Fibroblast of skin of right quadriceps (primary cell): ENCODE measurements at places on chromosomes 12 and 14.

DNA sequence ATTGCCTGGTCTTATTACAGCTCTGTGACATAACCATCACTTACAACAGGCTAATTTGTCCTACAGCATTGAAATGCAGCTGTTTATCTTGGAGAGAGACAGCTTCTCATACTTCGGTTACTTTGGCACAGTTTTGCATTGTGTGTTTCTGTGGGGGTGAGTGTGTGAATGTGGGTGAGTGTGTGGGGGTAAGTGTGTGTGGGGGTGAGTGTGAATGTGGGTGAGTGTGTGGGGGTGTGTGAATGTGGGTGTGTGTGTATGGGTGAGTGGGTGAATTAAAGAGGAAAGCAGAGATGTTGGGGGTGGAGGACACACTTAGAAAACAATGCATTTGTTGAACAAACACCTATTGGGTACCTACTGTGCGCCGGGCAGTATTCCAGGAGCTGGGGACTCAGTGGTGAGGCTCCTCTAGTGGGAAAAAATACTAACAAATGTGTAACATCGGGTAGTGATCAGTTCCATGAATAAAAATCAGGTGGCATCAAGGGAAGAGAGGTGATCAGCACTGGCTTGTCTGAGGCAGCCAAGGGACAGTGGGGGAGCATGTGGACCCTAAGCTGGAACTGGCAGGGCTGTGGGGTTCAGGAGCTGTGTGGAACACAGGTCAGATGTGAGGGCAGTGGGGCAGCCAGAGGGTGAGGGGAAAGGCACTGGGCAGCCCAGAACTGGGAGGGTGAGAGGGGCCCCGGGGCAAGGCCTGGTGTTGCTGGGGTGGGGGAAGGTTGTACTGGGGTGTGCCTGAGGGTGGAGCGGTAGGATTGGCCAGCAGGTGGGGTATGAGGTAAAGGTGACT, 44.1 kb upstream of the AMN start:
- no peak for DNase-seq

DNA sequence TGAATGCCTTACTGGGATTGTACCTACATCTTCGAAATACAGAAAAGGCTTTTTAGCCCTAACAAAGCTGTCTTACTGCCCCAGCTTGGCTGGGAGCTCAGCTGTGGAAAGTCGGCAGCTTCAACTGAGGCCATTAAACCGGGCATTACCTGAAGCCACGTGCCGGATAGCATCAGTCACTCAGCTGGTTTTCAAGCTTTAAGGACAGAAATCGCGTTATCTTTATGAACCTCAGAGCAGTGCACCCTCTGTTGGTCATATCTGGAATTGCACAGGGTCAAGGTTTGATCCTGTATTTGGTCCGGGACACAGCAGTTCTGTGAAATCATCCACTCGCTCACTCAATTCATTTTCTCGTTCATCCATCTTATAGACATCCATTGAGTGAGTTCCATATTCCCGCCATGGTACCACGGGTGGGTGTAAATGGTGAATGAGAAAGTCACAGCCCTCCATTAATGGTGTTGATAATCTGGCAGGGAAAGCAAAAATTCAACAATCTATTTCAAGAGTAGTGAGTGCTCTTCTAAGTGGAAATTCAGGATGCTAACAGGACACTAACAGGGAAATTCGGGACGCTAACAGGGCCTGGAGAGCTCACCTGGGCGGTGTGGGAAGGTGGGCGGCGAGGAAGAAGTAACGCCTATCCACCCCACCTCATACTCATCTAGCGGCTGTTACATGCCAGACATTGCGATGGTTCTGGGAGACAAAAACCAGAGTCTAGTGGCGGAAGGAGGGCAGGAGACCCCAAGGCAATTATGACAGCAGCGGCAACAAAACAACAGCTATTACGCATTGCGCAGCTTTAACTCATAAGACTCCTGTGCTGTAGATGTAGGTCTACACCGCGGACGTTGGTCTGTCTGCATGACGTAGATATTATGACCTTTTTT, 60.6 kb upstream of the TCL1A start:
- DNase-seq = peak; percentile 33

DNA sequence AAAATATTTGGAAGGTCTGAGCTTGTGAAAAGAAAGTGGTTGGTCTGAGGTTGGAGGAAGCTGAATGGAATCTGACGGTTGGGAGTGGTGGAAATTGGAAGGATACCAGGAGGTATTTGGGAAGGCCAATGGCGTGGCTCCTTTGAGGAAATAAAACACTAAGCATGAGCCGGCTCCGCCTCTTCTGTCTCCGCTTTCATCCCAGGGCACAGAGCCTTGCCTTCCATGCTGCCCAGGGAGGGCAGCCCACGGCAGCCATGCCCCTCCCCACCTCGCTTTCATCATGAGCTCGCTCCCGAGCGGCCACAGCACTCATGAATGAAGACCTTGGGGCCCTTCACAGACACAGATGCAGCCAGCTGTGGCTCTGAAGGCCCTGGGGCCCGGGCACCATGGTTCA, 36.2 kb downstream of the HSP90AA1 start:
- DNase-seq = peak; percentile 78

GRCh38 chr12:2345902-2346301, 293.1 kb downstream of the CACNA1C start:
- no peak for DNase-seq

DNA sequence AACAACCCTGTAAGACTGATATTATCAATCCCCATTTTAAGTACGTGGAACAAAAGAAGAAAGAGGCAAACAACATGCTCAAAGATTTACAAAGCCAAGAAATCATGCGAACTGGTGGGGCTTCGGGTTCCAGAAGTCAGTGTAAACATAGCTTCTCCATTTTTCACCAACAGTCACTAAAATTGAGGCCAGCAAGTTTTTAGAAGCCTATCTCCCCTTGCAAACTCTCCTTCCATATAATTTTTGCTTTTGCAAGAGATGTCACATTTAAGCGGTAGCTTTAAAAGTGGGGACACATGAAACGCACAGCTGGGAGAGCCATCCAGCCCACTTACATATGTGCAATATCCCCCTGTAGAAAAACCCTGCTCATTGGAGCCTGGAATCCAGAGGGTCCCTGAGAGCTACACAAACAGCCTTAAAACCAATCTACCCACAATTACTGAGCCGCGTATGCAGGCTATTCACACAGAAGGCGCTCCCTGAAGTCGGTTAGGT, 797 bp downstream of the SLC11A2 start:
- peak; percentile 11 for DNase-seq

DNA sequence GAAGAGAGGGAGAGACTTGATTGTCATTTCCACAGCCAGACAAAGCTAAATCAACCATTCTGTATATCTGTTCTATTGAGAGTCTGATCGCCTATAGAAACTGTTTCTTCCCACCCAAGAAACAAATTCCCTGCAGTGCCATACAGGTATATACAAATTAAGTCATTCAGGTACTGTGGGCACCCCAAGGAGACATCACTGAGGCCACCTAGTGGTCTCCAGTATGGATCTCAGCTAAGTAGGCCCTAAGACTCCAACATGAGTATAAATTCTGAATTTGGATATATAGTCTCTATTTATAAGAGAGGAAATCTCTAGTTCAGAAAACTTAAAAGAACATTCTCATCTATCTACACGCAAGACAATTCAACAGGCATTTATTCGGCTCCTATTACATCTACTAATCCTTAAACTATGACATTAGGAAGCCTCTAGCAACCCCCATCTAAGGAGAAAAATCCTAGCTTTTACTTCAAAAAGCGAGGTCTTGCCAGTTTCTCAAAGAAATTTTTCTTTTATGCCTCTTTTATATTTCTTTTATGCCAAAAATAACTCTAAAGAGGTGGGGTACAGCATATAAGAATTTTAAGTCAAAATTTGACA, 62.6 kb downstream of the DCAF5 start:
- peak; percentile 32 for DNase-seq

DNA sequence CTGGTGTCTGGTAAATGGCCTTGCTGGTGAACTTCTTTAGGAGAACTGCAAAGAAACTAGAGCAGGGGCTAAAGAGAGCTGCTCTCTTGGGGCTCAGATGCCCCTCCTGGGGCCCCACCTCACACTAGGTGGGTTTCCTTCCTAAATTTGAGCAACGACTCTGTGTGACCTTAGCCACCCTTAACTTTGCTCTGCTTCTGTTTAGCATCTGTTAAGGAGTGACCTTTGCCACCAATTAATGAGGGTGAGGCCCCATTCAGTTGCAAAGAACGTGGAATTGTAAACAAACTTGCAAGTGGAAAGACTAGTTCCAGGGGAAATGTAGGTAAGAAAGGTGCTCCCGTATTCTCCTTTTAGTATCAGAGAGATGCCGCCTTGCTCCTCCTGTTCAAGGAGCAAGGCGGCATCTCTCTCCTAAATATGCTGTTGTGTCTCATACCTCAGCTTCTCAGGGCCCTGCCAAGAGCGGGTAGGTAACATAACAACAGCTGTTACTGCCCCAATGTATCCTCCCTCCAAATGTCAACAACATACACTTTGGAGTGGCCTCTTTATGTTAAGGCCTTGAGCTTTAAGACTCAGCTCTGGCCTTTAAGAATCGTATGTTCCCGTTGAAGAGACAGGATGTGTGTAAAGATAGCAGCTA, 77.6 kb upstream of the FUT8 start:
- no peak for DNase-seq

- no peak for DNase-seq
These were observed 72.7 kb upstream of the FUT8 start for GRCh38 chr14:65339866-65340265.

DNA sequence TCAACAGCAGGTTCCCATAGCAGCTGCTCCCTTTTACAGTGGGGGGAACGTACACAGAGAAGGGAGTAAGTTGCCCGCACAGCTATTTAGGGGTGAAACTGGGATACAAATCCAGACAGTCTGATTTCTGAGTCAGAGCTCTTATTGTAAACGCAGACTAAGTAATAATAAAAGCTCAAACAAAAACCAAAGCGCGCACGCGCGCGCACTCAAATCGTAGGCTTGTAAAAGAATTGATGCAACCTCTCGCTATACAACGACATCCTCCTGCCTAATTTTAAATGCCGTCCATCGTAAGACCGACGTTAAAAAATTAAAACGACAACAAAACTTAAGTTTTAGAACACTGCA, 747 bp upstream of the DACT1 start:
- DNase-seq = peak; percentile 90

DNA sequence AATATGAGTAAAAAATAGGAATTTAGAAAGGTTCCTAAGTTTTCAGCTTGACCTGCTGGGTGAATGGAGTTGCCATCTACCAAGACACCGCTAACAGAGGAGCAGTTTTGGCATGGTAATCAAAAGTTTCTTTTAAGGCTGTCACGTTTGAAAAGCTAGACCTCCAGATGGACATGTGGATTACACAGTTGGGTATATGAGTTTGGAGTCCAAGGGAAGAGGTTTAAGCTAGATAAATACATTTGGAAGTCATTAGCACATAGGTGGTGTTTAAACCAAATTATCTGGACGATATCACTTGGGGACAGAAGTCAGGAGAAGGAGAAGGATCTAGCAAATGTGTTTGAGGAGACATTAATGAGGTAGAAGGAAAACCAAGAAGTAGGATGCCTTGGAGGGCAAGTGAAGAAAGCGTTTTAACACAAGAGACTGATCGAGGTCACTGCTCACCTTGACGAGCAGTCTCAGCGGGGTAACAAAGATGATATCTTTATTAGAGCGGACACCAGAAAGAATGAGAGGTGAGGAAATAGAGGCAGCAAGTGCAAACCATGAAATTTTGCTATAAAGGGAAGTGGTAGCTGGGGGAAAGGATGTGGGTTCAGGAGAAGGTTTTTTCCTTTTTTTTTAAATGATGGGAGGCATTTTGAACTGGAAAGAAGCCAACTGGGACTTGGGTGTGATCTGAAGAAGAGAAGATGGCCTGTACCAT, 17.6 kb downstream of the PNP start:
- DNase-seq = no peak

DNA sequence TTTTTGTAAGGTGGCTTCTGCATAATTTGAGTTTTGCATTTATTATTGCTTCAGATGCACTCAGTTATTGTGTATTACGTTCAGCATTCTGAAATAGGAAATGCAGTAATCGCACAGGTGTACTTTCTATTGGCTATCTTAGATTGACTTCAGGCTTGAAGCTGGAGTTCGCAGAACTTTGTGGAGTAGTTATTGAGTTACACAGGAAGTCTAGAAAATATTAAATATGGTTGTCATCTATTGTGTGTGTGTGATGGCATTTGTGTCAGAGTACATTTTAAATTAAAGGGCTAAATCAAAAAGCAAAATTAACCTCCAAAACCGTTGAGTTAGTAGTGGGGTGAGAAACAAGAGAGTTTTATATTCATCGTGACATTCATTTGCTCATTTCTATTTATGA, 2.7 kb downstream of the ARID2 start:
- DNase-seq = no peak

- DNase-seq = no peak
These were observed 11.0 kb downstream of the ZBTB39 start for GRCh38 chr12:56995201-56995929.

DNA sequence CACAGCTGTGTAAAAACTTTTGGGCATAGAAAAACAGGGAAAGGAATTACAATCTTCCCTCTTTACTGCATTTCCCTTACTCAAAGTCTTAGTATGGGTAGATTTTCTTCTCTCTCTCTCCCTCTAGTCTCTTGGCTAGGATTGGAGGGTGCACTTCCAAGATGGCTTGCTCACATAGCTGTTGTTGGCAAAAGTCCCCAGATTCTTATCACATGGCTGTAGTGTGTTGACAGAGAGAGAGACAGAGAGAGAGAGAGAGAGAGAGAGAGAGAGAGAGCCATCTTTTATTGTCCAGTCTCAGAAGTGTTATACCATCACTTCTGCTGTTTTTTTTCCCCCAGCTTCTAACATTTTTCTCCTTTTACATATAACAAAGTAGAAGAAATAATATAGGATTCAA, 6.3 kb upstream of the OR4E2 start:
- DNase-seq = no peak

GRCh38 chr12:21615431-21615830, 10.8 kb upstream of the GYS2 start:
- DNase-seq = no peak
